ENCODE measurements at places on chromosomes 3 and 15. TPM values are rescaled to one million over a fixed set of nuclear protein-coding genes. Genes with fewer than 3 reads are reported as not detected.

DNA sequence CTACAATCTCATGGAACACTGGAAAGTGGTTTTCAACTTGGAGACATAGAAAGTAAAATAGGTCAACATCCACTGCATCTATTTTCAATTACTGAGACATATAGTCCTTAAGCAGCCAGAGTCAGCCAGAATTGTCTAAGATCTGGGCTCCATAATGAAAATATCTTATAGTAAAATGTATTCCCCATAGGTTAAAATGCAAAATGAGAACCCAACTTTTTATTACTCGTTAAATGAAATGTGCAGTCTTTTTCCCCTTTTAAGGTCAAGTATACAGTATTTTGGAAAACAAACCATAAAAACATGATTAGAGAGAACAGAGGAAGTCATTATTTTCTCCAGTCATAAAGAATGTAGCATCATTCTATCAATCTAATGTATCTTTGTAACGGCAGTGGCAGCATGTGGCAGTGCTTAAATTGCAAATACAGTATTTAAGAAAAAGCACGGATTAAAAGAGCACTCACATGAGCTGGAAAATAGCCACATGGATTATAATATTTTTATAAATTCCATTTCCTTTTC is 64.4 kb upstream of the CPB1 start:
- H3K27me3 ChIP-seq, result peaks cover 2% of the 10 kb centered on the region
- no peak overlapping the region for H3K27ac ChIP-seq
- no peaks in the 10 kb centered on the region for H3K36me3 ChIP-seq

DNA sequence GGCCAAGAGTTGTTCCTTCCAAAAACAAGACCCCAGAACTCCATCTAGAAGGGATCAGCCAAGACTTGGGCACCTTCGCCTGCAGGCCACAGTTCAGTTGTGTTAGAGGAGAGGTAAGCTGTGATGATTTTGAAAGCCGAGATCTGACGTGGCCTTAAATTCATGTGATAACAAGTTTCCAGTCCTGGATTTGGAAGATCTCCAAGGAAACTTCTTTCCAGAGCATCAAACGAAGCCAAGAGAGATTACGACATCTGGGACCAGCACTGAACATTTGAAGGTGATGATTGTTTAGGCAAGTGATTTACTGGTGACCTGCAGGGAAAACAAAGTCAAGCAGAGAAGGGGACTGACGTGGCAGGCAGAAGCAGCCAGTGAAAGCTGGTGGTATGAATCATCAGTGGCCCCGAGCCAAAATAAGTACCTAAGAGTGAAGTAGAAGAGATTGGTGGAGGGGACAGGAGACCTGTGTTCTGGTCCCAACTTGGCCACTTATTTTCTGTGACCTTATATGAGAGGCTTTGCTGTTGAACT is 339.0 kb upstream of the PROK2 start:
- H3K27me3 ChIP-seq, result peaks cover 5% of the 10 kb centered on the region
- no peak for DNase-seq
- H3K4me1 ChIP-seq, result peaks cover 8% of the 10 kb centered on the region

- H3K27ac ChIP-seq, result no peak overlapping the region
- H3K36me3 ChIP-seq, result no peaks in the 10 kb centered on the region
- no peaks in the 10 kb centered on the region for H3K4me1 ChIP-seq
- no peak overlapping the region for H3K4me3 ChIP-seq
- DNase-seq, result no peak
Observed at GRCh38 chr3:187970106-187970505, 183.9 kb upstream of the LPP start.

- DNase-seq, result no peak
- no peak overlapping the region for H3K4me3 ChIP-seq
- H3K4me1 ChIP-seq, result peaks cover 6% of the 10 kb centered on the region
- peaks cover 4% of the 10 kb centered on the region for H3K36me3 ChIP-seq
Observed at GRCh38 chr15:64742921-64743320, 32.5 kb downstream of the RBPMS2 start.

- no peak overlapping the region for H3K27ac ChIP-seq
- H3K4me3 ChIP-seq, result no peak overlapping the region
- DNase-seq, result no peak
- H3K27me3 ChIP-seq, result no peaks in the 10 kb centered on the region
- H3K36me3 ChIP-seq, result no peaks in the 10 kb centered on the region
Observed at GRCh38 chr3:134287512-134287911, 36.9 kb upstream of the RYK start.

DUSP7 gene
- total RNA-seq, result 32.2 TPM

THOC7 gene
- 38.2 TPM for total RNA-seq

SNURF gene
- 27.0 TPM for total RNA-seq
